ENCODE measurements at places on chromosomes 5 and 9.

DNA sequence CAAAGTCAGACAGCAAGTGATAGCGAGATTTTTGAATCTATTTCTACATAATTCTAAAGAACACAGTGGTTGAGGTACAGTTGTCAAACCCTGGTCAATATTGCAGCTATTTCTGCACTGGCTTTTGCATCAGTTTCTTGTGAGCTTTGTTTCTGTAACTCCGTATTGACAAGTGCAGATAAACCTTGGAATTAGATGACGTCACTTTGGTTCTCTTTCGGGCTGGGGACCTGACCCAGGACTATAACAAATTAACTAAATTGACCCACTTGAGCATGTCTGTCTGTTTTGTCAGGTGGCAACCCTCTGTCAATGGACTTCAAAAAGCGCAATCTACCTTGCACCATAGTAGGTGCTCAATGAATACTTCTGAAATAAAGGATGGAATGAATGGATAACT, 418.4 kb upstream of the SGCD start:
- no peak for DNase-seq

- no peak for DNase-seq
Observed at GRCh38 chr9:99785010-99785590, 36.6 kb upstream of the NR4A3 start.

- DNase-seq, result no peak
Observed at GRCh38 chr9:78680196-78680595, 383.3 kb downstream of the PSAT1 start.

GRCh38 chr9:88990729-88991065, 571 bp upstream of the S1PR3 start:
- DNase-seq, result no peak

DNA sequence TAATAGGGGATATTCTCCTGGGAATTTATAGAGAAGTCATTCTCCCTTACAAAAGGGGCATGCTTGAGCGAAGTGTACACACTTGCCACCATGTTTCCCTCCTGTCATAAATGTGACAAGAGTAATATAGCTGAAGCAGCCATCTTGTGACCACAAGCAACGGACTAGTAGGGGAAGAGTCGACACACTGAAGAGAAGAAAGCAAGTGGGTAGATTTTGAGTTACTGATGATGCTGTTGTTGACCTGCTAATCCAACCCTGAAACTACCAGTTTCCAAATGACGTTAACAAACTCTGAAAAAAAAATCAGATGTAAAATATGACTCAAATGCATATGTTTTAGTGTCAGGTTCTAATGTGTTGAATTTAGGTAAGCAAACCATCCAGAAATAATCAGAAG, 350.4 kb downstream of the CDH10 start:
- no peak for DNase-seq

DNA sequence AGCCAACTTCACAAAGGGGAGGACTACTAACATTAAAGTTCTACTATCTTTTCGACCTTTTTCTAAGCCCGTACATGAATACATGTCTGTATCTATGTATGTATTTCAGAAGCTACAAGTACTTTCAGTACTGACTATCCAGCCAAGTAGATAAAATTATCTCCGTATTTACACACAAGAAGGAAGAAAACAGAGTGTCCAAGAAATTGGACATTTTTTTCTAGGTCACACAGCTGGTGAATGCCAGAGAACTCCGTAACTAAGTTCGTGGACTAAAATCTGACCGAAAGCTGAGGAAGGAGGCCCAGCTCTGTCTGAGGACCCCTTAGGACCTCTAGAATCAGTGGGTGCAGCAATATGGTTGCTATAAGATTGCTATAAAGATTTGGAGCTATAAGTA, 83.4 kb downstream of the MAMDC2 start:
- DNase-seq, result no peak

DNA sequence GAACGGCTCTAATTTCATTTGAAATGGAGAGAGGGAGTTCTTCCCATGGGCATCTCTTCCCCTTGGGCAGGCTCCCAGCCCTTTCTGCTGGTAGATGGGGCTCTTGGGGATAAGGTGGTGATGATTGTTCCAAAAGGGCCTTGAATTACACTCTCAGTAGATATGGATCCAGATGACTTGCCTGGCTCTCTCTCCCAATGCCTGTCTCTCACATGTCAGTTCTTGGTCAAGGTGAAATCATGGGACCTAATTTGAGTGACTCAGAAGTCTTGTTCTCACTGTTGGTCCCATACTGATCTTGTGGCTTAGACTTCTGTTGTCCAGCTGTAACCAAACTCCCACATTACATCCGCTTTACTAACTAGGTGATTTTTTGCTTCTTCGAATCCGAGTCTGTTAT, 317.0 kb upstream of the RFX3 start:
- DNase-seq, result no peak

DNA sequence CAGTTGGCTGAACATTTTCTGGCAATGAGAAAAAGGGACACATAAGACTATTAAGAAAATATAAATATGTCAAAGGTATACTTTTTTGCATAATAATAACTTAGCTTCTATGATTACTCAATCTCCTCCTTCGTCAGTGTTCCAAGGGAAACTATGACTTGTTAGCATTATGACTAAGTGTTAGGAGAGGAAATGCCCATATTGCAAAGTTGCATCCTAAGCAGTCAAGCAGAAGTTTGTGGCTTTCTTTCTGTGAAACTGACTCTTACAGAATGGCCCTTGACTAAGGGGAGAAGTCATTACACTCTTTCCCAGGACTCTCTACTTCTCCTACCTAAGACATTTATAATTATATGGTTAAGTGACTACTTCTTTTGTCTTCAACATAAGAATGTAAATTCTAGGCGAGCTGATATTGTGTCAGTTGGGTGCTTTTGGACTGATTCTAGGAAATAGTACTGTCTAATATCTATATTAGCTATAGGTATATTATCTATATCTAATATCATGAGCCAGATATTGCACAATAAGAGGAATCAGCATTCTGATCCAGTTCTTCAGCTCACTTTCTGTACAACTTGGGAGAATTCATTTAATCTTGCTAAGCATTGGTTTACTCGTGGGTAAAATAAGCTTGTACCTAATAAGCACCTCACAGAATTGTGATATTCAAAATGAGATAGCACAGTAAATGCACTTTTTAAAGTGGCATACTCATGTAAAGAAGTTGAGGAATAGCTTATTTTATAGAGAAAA, 16.4 kb upstream of the SPINK6 start:
- no peak for DNase-seq

GRCh38 chr9:75161116-75161857, 73.0 kb downstream of the OSTF1 start:
- no peak for DNase-seq

- no peak for DNase-seq
Observed at GRCh38 chr5:124806373-124807077, 60.1 kb upstream of the ZNF608 start.

DNA sequence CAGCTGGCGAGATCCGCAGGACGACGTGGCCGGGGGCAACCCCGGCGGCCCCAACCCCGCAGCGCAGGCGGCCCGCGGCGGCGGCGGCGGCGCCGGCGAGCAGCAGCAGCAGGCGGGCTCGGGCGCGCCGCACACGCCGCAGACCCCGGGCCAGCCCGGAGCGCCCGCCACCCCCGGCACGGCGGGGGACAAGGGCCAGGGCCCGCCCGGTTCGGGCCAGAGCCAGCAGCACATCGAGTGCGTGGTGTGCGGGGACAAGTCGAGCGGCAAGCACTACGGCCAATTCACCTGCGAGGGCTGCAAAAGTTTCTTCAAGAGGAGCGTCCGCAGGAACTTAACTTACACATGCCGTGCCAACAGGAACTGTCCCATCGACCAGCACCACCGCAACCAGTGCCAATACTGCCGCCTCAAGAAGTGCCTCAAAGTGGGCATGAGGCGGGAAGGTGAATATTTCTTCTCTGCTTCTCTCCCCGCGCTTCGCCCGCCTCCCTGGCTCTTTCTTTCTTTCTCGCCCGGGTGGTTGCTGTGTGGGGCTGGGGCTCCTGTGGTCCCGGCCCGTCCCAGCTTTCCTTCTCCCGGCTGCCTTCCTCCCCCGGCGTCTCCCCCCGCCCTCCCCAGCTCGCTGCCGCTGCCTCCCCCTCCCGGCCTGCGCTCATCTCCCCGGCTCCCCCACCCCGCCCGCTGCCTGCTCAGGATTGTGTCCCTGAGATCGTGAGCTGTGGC, 2.2 kb downstream of the NR2F1 start:
- no peak for DNase-seq

GRCh38 chr9:73444821-73445220, 293.2 kb downstream of the ANXA1 start:
- DNase-seq, result no peak

DNA sequence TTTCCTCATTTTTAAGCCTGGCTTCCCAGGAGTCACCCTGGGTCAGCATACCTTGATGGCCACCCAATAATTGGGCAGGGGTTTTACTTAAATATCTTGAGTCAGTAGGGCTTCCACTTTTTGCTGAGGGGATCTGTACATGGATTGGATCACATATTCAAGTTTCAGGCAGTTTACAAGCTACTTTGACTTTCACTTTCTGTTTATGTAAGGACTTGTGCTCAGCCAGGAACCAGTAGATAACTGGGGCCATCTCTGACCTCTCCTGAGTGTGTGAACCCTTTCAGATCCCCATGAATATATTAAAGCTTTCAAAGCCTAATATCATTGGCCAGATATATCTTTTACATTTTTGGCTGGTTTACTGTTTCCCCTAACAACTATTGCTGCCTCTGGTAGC, 45.1 kb downstream of the SLCO6A1 start:
- DNase-seq, result no peak

- no peak for DNase-seq
Observed at GRCh38 chr9:107625383-107625984, 135.9 kb upstream of the KLF4 start.

- DNase-seq, result no peak
Observed at GRCh38 chr9:129377931-129378661, 200.0 kb upstream of the IER5L start.

- no peak for DNase-seq
Observed at GRCh38 chr9:86187121-86187520, 72.3 kb downstream of the C9orf153 start.

- DNase-seq, result no peak
Observed at GRCh38 chr5:149519601-149520000, 31.6 kb downstream of the CSNK1A1 start.

- DNase-seq, result no peak
Observed at GRCh38 chr9:81598123-81598497, 91.2 kb downstream of the TLE1 start.

GRCh38 chr5:38663249-38663648, 106.8 kb upstream of the LIFR start:
- no peak for DNase-seq

DNA sequence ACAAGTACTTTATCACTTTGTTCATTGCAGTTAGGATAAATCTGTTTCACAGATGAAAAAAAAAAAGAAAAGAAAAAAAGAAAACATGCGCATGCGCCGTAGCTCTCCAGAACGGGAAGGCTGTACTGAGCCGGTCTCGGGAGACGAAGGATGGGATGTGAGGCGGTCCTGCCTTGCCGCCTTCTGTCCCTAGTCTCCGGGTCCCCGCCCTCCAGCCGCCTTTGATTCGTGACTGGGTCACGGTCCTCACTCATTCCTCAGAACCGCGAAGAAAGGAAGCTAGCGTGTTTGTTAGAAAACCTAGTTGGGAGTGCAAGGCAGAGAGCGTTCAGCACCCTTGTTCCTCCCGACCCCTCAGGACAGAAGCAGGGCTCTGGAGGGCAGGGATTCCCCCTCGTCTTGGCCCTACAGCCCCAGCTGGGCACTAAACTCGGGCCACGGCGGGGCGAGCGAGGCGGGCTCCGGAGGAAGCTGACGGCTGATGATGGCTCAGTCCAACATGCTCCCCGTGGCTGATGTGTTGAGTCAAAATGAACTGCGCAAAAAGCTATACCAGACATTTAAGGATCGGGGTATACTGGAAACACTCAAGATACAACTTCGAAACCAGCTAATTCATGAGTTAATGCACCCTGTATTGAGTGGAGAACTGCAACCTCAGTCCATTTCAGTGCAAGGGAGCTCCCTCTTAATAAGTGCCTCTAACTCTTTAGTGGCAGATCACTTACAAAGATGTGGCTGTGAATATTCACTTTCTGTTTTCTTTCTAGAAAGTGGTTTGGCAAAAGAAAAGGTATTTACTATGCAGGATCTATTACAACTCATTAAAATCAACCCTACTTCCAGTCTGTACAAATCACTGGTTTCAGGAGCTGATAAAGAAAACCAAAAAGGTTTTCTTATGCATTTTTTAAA, 40.0 kb downstream of the CPLANE1 start:
- no peak for DNase-seq

- no peak for DNase-seq
Observed at GRCh38 chr9:88462191-88462590, 72.8 kb upstream of the NXNL2 start.

- no peak for DNase-seq
Observed at GRCh38 chr5:37604290-37604689, 225.2 kb downstream of the WDR70 start.

DNA sequence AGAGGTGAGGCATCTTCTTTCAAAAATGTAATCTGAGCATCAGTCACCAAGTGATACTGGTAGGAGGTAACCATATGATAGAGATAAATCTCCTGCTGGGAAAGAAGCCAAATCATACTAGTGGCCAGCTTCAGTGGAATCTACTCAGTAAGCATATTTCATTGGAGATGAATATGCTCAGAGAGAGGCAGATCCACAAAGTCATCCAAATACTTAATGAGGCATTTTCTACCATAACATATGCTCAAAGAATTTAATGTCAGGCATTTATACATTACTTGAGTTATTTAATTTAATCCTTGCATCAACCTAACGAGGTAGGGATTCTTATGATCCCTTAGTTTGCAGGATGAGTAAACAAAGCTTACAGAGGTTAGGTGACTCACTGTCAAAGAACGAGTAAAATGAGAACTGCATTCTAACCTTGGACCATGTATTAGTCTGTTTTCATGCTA, 50.9 kb upstream of the DMRTA1 start:
- DNase-seq, result no peak

DNA sequence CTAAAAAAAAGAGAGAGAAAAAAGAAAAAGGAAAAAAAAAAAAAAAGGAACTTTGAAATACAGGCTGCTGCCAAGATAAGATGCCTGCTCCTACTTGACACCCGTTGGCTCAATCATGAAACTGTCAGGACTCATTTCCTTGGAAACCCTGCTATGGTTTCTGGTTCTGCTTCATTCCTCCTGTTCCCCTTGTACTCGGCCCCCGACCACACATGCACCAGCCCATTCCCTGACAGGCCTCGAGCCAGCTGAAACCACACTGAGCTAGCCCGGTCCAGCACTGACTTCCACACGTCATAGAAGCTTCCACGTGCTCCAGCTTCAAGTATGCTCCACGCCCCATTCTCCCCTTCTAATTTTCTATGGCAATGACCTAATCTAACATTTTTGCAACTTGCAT, 93.2 kb downstream of the MYO10 start:
- DNase-seq, result no peak

DNA sequence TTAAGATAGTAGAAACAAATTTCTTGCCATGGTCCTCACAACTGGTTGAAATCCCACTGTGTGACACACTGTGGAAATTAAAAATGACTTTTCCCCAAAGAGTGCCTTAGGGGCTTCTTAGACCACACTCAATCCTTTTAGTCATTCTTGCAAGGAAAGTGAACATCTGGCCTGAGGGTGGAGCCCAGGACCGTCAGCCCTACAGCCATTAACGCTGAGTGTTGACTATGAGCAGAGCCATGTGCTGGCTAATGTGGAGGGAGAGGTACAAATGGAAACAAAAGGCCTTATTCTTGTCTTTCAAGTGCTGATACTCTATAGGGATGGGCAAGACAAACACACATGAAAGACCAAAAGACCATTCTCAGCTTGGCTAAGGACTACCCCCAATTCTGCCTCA, 456.5 kb downstream of the ZSWIM6 start:
- DNase-seq, result no peak

GRCh38 chr9:68509689-68510088, 31.0 kb downstream of the TMEM252 start:
- DNase-seq, result no peak

GRCh38 chr5:8756498-8757084, 789.3 kb downstream of the SEMA5A start:
- no peak for DNase-seq

- no peak for DNase-seq
Observed at GRCh38 chr5:902129-902916, 9.6 kb downstream of the TRIP13 start.

All from activated CD8-positive, alpha-beta memory T cell treated with anti-CD3 and anti-CD28 coated beads for 1 hour (primary cell).